ENCODE measurements at places on chromosomes 4 and X.
A peak's percentile ranks its signal among the peaks of the same experiment; 100 is the strongest.

DNA sequence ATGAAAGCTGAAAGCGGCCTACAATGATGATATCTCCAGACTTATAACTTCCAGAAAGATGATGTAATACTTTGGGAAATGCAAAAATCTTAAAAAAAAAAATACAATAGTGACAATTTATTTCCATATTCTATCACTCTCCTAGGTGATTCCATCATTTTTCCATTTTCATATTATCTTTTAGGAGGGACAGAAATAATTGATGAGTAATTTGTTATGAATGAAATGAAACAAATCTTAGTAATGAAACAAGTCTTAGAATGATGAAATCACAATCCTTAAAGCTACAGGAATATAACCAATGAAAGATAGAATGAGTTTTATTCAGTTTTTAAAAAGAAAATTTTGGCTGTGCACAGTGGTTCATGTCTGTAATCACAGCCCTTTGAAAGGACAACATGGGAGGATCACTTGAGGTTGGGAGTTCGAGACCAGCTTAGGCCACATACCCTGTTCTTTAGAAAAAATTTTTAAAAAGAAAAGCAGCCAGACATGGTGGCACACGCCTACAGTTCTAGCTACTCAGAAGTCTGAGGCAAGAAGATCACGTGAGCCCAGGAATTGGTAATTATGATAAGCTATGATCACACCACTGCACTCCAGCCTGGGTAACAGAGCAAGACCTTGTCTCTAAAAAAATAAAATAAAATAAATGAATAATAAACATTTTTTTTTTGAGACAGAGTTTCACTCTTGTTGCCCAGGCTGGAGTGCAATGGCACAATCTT is 21.7 kb downstream of the CLOCK start:
- DNase-seq = no peak

DNA sequence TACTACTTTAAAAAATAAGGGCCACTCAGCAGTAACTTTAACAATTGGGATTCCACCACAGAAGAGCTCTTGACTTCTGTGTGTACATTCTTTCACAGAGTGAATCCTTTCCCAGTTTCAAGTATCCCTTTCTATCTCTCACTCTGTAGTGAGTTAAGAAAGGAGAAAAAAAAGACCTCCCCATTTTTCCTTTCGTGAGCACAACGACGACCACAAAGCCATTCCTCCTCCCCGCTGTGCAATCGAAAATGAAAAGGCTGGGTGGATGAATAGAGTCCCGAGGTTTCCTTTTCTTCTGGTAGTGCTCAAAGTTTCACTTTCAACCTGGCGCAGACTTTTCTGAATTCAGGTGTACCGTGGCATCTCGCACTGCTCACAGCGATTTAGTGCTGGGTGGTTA is 58.0 kb downstream of the TAB3 start:
- no peak for DNase-seq

- no peak for DNase-seq
Observed at GRCh38 chr4:90025248-90025647, 101.9 kb upstream of the CCSER1 start.

DNA sequence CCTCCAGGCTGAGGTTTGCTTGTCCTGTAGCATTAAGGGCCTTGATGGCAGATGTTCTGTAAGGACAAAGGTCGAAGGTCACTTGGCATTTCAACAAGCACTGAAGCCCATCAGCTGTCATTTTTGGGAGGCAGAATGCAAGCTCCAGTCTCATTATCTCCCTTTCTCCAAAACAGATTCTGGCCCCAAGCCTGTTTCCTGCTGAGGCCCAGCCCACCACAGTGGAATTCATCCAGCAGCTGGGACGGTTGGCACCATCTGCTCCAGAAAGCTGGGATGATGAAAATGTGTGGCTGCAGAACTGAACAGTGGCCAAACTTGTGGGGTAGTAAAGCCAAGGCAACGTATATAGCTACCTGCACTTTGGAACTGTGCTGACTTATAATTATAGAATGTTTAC is 17.7 kb upstream of the PPEF2 start:
- no peak for DNase-seq

GRCh38 chr4:5758741-5759140 is 47.7 kb downstream of the EVC start:
- peak; percentile 93 for DNase-seq

GRCh38 chr4:52873191-52873590 is 11.1 kb downstream of the RASL11B start:
- no peak for DNase-seq

GRCh38 chrX:47687263-47687662 is 28.3 kb upstream of the UXT start:
- DNase-seq = no peak

DNA sequence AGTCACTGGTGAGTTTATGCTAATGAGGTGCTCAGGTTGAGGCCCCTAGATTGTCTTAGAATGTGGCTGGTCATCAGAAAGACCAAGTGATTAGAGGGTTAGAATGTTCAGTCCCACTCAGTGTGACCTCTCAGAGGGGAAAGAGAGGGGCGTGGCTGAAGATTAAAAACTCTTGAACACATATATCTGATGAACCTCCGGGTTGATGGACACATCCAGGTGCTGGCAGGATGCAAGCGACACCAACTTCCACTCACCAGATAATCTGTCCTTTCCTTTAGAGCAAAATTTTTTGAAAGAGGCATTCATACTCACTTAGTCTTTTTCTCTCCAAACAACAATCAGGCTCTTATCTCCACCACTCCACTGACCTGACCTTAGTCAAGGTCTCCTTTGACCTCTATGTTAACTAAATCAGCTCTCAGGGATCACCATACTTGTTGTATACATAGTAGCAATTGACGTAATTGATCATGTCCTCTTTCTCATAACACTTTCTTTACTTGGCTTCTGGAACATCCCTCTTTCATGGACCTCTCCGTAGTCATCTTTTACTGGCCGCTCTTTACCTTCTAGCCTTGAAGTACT is 14.2 kb downstream of the FAM47E start:
- no peak for DNase-seq

GRCh38 chr4:178480105-178480504 is 1037.9 kb upstream of the AGA start:
- no peak for DNase-seq

- no peak for DNase-seq
Observed at GRCh38 chr4:139903845-139904244, 238.2 kb downstream of the MGST2 start.

DNA sequence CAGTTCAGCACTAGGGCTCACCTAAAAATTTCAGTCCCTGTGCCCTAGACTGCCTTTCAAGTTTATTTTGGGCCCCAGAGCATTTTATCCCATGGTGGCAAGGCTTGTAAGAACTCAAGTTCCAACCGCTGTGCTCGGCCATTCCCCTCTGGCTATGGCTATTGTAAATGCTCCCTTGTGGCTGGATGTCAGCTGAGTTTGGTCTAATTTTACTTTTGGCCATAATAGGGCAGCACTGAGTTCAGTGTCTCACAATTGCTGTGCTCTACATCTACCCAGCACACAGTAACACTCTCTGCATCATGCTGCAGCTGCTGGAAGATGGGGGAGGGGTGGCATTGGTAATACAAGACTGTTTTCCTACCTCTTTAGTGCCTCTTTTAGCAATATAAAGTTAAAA is 210.8 kb upstream of the IRS4 start:
- DNase-seq = no peak

DNA sequence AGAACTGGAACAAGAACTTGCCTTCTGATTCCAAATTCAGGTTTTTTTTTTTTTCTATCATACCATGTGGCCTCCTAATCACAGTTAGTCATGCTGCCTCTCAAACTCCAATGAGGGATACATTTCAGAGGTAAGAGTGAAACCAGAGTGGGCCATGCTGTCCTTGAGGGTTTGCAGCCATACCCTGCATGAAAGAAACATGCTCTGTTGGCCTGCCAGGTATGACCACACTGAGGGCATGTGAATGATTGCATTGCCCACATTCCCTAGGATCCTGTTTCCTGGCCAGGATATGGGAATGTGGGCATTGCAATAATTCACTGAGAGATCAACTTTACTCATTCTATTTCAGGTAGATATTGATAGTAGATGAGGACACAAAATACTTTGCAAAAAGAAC is 56.4 kb upstream of the DDIT4L start:
- no peak for DNase-seq

DNA sequence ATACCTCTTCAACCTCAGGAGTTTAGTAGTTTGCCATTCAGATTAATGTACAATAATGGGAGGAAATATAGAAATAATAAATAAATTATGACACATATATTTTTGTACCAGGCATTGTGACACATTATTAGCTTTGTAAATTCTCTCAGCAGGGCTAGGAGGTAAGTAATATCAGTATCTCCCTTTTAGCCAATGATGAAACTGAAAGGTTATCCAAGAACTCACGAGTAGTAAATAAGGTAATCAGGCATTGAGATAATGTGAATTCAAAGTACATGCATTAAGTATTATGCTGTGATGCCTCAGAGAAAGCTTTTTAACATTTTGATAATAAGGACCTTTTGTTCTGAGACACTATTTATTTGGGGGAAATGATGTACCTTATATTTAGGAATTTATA is 5.3 kb upstream of the ARAP2 start:
- DNase-seq = no peak

DNA sequence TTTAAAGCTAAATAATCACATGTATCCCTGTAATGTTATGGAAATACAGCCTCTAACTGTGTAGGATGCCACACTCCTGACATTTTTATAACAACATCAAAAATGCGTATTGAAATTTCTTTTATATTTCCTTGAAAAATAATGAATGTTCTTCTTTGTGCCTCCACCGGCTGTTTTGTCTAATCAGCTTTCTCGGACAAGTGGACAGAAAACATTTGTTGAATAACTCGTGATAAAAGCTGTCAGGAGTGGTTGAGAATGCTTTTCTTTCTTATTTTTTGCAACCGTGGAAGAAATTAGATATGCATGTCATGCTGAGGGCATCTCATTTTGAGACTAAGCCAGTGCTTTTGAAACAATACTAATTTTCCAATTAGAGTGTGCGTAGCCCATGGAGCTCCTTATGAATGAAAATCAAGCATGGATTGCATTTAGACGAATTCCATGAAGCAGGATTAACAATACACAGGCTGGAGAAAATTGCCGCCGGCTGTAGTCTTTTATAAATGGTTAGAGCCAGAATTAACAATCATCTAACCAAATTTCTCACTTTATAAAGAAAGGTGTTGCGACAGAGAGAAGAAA is 614.5 kb upstream of the LCORL start:
- DNase-seq = no peak

DNA sequence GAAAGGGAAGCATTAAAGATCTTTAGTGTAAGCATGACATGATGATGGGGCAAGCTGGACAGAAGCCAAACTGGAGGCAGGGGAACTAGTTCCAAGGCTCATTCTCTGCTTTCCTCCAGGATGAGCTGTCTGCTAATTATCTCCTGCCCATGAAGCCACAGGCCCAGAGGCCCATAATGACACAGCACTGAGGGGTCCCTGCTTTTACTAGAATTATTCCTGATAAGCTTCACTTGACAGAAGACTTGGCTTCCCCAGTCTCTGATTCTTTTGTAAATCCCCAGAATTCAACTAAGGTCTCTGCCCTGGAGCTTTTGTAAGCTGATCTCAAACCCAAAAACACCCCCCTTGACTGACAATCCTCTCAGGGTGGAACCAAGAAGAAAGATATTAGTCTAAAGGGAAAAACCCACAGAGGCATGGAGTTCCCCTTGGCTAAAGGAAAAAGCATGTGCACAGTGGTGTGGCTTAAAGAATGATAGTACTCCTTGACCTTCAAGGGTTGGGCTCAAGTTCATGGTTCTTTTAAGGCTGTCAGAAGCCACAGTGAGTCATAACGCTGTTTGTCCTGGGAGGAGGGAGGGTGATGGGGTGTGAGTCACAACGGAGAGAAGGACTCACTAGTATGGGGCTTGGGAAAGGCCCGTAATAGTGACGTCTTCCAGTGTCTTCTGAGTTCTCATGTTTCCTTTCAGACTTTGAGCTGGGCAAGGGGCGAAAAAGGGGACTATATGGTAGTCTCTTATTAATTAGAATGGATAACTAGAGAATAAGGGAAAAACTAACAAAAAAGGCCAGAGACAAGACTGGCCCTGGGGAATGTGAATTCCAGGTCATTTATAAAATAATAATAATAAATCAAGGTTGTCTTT is 146.0 kb upstream of the CPEB2 start:
- peak; percentile 91 for DNase-seq

DNA sequence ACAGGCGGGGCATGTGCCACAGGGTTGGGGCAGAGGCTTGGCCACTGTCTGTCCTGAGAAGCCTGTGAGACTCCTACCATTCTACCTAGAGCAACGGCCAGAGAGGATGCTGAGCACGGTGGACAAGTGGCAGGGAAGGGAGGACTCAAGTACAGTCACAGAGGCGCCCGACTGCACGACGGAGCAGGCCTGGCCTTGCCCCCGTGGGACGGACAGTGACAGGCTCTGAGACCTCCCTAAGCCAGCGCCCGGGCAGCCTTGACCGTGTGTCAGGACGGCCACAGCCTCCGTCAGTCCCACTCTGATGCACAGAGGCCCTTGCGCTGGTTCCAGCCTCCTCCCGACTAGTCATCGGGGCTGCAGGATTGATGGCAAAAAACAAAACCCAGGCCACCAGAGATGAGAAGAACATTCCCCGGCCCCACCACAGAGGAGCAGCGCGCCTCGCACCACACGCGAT is 36.7 kb upstream of the MXD4 start:
- DNase-seq = no peak

DNA sequence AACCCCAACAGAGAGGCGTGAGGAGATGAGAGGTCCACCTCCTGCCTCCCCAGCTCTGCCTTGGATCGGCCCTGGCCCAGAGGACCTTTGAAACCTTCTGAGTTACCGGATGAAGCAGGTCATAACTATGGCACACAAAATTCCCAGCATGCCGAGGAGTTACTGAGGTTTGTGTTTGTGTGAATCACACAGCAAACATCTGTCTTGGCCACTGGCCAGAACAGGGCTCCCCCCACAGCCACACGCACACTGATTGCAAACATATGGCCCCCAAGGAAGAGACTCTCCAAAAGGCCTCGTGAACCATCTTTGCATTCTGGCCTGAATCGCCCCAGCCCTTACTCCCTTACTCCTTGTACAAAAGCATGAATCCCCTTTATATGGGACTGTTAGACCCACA is 18.9 kb downstream of the RPS4X start:
- DNase-seq = no peak

DNA sequence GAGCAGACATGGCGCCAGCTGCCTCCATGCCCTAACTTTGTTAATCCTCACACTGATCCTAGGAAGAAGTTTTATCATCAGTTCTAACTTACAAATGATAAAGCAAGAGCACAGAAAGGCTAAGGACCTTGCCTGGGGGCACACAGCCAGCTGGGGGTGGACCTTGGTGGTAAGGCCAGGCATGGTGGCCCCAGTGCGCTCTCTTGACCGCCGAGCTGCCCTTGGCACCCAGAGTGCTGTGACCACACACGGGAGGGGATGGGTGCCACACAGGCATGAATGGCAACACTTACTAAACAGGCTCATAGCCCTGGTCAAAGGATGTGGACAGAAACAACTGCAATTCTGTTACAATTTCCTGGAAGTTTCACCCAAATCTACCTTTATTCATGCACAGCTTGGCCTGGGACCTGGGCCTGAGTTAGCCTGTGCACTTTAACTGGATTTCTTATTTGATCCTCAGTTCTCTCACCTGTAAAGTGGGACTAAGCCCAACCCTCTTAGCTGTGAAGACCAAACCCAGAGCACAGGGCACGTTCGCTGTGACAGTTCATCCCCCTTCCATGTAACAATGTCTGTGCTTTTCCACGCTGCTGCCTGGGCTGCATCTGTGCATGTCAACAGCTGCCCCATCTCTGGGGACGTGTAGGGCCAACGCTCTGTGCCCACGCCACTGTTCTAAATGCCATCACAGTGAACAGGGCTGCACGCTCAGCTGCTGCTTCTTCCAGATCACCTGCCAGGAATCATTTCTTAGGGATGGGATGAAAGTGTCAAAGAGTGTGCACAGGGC is 44.8 kb downstream of the ACOX3 start:
- DNase-seq = no peak

Measured in RWPE2 (cell line).